Activated CD4-positive, alpha-beta T cell treated with anti-CD3 and anti-CD28 coated beads, Interleukin-10, Interleukin-2, amounts not matched to agents 100 ng/mL and 50 ng/mL, durations not matched to agents 16 hours and 8 hours (primary cell): ENCODE measurements at places on chromosomes 7 and 10.

- DNase-seq, result no peak
These were observed 162.9 kb downstream of the FANK1 start for GRCh38 chr10:126059076-126059826.

DNA sequence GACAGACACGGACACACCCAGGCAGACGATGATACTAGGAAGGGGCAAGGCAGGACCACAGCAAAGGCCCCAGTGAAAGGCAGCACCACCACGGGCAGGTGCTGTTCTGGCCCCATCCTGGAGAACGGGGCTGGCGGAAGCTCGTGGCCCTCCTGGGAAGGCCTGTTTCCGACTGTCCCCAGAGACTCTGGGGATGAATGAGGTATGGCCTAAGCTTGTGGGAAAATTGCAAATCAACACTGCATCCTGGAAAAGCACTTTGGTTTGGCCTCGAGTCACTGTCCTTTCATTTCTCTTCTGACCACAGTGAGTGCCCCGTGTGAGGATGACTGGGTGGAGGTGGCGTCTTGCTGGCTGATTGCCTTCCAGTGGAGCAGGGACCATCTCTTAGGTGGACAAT, 81.6 kb upstream of the ANLN start:
- DNase-seq, result no peak

DNA sequence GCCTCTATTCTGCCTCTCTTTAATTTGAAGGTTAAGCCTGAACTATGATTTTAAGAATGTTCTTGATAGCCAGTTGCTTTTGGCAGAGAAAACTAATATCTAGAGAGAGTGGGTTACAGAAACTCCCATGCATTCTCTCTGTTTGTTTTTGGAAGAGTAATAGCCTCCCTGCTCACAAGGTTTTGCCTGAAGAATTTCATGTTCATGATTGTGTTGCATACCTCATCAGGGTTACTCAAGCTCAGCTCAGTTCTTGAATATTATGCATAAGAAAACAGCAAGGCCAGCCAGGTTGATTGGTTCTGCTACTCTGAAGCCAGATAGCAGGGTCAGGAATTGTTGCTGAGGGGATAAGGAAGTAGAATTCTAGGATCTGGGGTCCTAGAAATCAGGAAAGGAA, 137.4 kb downstream of the MDFIC start:
- DNase-seq, result no peak

- no peak for DNase-seq
These were observed 74.0 kb downstream of the PIP4K2A start for GRCh38 chr10:22640359-22640758.

- no peak for DNase-seq
These were observed 11.9 kb upstream of the DMTF1 start for GRCh38 chr7:87140271-87140748.

DNA sequence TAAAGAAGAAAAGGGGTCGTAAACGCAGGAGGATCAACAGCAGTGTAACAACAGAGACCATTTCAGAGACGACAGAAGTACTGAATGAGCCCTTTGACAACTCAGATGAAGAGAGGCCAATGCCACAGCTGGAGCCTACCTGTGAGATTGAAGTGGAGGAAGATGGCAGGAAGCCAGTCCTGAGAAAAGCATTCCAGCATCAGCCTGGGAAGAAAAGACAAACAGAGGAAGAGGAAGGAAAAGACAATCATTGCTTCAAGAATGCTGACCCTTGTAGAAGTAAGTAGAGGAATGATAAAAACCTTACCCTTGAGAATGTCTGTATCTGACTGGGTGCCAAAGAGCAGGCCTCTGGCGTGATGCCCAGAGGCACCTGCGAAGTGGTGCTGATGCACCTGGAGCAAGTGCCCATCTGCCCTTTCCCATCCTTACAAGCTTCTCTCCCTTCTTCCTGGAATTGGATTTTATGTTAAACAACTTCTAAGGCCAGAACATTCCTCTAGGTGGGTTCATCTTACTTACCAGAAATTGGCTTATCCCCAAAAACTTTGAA, 86.4 kb upstream of the SAMD8 start:
- no peak for DNase-seq

DNA sequence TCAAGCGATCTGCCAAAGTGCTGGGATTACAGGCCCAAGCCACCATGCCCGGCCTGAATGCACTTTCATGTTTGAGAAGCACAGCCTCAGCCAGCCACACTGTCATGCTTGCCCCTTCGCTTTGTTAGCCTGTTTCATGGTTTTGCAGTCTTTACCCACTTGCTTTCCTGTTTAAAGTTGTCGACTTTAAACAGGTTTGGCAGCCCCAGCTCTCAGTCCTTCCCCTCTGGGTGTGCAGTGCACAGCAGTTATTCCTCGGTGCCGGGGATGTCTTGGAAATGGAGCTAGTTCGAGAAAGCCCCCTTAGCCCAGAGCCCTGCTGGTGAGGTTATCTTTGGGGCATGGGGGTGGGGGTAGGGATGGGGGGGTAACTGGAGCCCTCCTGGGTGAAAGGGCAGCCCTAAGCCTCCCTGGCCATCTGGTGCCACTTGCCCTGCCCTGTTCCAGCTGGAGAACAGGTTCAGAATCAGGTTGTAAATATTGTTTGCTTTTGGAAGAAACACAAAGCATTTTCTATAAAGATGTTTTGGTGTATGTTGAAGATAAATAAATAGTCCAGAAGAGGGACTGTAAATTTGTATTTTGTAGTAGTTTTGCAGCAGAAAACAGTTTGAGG, 14.8 kb downstream of the TSPAN14 start:
- no peak for DNase-seq

GRCh38 chr7:80225361-80225760, 90.7 kb downstream of the GNAI1 start:
- DNase-seq, result no peak

- DNase-seq, result no peak
These were observed 579.4 kb downstream of the SDK1 start for GRCh38 chr7:3880228-3880987.

DNA sequence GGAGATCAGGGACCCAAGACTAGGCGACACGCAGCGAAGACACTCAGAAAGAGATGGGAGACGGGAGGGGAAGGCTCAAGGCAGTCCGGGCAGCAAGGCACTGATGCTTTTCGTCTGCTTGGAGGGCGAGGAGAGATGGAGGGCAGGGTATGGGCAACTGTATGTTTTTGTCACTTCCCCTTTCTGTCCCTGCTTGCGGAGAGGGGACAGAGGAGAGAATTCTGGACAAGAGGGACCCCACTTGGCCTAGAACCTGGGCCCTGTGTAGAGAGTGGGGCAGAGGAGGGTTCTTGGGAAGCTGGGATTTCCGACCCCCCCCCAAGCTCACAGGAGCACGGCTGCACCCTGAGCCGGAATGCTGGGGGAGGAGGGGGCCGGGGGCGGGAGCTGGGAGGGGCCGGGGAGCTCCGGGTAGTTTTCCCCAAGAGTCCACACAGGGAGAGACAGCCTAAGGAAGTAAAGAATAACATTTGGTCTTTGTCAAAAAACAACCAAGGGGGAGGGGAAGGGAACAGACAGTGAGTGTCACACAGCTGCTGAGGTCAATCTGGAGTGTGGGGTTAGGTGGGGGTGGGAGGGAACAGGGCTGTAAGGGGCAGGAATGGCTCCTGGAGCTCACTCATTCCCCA, 1.8 kb downstream of the LRCH4 start:
- DNase-seq, result no peak

GRCh38 chr7:117808910-117809705, 64.1 kb downstream of the CTTNBP2 start:
- DNase-seq, result no peak

DNA sequence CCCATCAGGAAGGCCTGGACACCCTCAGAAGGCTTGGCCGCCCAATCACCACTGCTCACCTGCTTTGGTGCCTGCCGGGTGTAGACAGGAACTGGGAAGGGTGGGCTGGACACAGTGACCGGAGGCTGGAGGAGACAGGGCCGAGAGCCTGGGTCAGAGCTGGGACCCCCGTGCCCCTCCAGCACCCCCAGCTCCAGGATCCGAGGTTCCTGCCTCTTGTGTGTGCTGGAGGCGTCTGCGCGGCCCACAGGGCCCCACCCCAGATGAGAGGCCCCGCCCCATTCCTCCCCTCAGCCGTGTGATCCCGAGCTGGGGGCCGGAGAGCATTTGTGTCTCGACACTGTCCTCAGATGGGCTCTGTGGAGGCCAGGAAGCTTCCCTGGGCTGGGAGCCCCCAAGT, 9.4 kb downstream of the ADAM8 start:
- no peak for DNase-seq

GRCh38 chr10:110057456-110057855, 49.7 kb downstream of the ADD3 start:
- no peak for DNase-seq

DNA sequence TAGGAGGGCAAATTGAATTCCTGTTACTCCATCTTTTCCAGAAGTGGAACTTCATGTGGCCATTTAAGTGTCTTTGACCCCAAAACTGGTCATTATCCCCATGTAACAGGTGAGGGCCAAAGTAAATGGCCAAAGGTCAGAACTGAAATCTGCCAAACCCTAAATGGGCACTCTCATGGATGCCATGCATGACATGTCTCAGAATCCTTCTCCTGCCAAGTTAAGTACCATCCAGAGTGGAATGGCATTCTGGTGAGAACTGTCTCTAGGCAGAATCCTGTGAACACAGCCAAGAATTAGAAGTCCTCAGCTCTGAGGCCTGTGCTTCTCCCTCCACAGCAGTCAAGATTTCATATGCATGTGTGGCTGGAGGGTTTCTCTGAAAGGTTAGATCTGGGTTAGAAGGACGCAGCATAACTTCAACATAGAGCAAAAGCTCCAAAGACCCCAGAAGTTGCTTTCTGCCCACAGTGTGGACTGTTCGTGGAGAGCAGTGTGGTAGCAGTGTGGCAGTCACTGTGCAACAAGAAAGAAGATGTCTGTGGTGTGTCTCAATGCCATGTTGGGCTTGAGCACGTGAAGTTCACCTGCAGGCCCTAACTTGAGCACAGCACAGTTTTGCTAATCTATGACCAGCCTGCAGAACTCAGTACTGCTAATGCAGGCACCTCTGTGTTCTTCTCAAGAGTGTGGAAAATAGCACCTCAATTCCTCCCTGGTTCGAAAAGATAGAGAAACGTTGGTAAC, 121.3 kb downstream of the ADCY1 start:
- DNase-seq, result no peak

- peak; percentile 69 for DNase-seq
These were observed 173.9 kb upstream of the GRM3 start for GRCh38 chr7:86469680-86470295.

DNA sequence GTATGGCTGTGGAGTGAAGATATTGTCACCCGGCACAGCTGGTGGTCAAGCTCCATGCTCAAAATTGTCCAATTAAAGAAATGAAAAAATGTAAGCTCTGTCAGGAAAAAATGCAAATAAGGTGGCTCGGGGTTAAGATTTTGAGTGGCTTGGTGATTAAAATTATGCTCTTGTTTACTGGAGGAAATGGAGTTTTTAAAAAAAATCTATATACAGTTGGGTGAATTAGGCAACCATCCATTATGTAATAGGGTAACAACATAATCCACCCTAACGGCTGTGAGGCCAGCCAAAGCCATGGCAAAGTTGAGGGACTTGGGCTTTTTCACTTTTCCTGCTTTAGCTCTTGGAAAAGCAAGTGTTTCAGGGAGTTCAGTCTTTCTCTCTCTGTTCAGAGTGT, 260.8 kb upstream of the HABP2 start:
- DNase-seq, result no peak

- no peak for DNase-seq
These were observed 70.2 kb upstream of the ABLIM1 start for GRCh38 chr10:114728325-114728724.

GRCh38 chr10:118258285-118258684, 83.8 kb downstream of the FAM204A start:
- no peak for DNase-seq

DNA sequence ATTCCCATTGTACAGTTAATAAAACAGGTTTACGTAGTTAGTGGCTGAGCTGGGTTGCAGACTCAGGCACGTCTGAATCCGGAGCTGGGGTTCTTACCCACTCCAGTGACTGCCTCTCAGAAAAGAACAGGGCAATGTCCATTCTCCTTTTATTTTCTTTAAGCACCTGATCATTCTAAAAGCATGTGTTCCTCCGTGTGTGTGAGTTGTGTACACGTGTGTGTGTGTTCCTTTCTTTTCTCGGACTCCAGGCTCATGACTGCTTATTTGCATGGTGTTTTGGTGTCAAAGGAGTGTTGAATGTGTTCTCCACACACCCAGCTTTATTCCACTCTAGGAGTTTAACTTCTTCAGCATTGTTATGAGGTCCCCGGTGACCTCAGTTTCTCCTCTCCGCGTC, 260.1 kb downstream of the SNX10 start:
- DNase-seq, result no peak

- no peak for DNase-seq
These were observed 244.2 kb upstream of the IGFBP3 start for GRCh38 chr7:46165276-46165675.

DNA sequence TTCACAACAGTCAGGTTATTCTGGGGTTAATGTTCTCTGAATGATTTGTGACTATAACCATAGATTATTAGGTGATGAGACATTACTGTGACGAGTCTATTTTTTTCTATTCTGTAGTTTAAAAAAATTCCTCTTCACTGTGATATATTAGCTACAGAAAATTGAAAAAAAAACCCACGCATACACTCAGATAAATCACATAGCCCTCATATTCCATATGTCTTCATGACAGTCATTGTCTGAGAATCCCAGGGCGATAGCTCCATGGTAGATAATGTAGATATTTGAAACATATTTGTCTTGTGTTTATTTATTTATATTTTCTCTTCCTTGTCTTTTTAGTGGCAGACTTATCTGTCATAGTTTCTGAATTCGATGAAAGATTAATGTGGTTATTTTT, 110.0 kb downstream of the CAMK1D start:
- no peak for DNase-seq

- no peak for DNase-seq
These were observed 56.0 kb downstream of the CPXM2 start for GRCh38 chr10:123835575-123835974.

DNA sequence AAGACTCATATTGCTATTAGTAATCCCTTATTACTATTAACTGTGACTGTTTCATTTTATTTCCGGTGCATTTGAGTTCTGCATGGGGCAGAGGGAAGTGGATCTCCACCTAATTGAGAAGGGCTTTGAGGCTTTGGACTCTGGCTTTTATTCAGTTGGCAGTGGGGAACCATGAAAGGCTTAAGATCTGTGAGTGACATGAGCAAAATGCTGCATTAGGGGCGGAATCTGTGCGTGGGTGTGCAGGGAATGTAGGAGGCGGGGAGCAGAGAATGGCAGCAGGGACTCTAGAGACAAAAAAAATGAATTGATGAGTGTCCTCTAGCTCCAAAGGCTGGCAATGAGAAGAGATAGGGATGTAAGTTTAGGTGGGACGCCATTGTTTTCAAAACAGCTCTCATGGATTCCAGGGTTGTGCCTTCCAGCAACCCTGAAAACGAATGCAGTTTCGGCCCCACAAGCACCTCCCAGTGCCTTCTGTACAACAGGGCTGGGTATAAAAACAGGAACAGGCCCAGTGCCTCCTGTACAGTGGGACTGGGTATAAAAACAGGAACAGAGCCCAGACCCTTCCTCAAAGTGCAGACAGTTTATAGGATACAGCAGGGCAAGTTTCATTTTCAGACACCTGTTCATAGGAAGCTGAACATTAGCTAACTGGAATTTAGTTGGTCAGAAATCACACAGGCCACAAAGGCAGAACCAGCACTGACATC, 663.3 kb upstream of the FOXK1 start:
- DNase-seq, result no peak
